ENCODE measurements at places on chromosomes 5 and 9. TPM values are rescaled to one million over a fixed set of nuclear protein-coding genes. Genes with fewer than 3 reads are reported as not detected.

GRCh38 chr5:34743878-34744277 lies 87.8 kb downstream of the RAI14 start:
- DNase-seq, result no peak

TRMT10B gene
- 18.0 TPM for total RNA-seq

DNA sequence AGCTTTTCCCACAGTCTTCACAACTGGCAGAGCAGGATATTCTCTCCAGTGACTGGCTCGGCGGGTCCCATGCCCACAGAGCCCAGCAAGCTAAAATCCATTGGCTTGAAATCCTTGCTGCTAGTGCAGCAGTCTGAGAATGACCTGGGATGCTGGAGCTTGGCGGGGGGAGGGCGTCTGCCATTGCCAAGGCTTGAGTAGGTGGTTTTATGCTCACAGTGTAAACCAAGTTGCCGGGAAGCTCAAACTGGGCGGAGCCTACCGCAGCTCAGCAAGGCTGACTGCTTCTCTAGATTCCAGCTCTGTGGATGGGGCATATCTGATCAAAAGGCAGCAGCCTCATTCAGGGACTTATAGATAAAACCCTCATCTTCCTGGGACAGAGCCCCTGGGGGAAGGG lies 194.1 kb downstream of the CCDC171 start:
- DNase-seq, result no peak

BTNL8 gene
- total RNA-seq, result not detected

All from ureter (tissue), 1 donor.